ENCODE measurements at places on chromosomes 5 and 9. TPM values are rescaled to one million over a fixed set of nuclear protein-coding genes. Genes with fewer than 3 reads are reported as not detected.

IRX2 gene
- 60.6 TPM for total RNA-seq

GRCh38 chr5:78482948-78483347 is 122.5 kb downstream of the SCAMP1 start:
- H3K4me1 ChIP-seq = peaks cover 11% of the 10 kb centered on the region
- DNase-seq = no peak
- H3K4me3 ChIP-seq = no peak overlapping the region
- H3K27me3 ChIP-seq = no peaks in the 10 kb centered on the region
- H3K36me3 ChIP-seq = peaks cover 21% of the 10 kb centered on the region

DNA sequence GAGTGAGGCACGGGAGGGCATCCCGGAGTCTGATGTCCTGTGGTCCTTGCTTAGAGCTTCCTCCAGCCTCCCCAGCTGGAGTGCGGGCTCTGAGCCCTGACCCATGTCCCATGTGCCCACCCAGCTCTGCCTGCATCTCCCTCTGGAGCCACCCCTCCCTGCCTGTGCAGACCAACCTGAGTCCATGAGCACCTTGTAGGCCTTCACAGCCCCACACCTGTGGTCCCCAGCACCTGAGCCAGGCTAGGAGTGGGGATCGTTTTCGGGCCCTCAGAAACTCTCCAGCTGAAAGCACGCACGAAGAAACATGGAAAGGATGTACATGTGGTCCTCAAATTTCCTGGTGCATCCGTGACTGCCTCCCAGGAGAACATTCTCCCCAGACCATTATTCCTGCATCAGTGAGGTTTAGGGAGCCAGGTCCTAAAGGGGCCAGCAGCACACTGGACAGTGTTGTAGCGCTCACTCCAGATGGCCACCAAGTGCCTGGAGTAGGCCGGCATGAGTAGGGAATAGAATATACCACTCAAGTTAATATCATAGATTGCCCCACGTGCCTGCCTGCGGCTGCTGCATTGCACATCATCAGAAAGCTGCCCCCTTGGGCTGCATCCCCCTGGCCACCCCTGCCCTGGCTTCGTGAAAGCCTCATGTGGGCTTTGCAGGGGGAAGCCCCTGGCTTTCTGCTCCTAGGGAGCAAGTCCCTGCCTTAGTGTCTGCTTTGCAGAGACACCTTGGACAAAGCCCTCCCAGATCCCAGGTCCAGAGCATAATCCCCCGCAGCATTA is 80.6 kb downstream of the WNK2 start:
- no peak overlapping the region for H3K4me3 ChIP-seq
- no peak overlapping the region for H3K27ac ChIP-seq
- DNase-seq = peak; percentile 11
- no peaks in the 10 kb centered on the region for H3K36me3 ChIP-seq
- peaks cover 16% of the 10 kb centered on the region for H3K27me3 ChIP-seq

- peak overlapping the region; percentile 79 for H3K4me3 ChIP-seq
- H3K27ac ChIP-seq = peak overlapping the region; percentile 91
- no peaks in the 10 kb centered on the region for H3K36me3 ChIP-seq
- H3K4me1 ChIP-seq = peaks cover 4% of the 10 kb centered on the region
Measured at GRCh38 chr9:92324889-92325268, 271 bp downstream of the NOL8 start.

GRCh38 chr5:41410737-41411136 is 99.7 kb downstream of the PLCXD3 start:
- no peak overlapping the region for H3K27ac ChIP-seq
- no peaks in the 10 kb centered on the region for H3K4me1 ChIP-seq
- DNase-seq = no peak
- no peak overlapping the region for H3K4me3 ChIP-seq
- no peaks in the 10 kb centered on the region for H3K36me3 ChIP-seq

All from left lung (tissue), 14 donors.